ENCODE measurements at places on chromosomes 11 and 22.
A peak's percentile ranks its signal among the peaks of the same experiment; 100 is the strongest.

DNA sequence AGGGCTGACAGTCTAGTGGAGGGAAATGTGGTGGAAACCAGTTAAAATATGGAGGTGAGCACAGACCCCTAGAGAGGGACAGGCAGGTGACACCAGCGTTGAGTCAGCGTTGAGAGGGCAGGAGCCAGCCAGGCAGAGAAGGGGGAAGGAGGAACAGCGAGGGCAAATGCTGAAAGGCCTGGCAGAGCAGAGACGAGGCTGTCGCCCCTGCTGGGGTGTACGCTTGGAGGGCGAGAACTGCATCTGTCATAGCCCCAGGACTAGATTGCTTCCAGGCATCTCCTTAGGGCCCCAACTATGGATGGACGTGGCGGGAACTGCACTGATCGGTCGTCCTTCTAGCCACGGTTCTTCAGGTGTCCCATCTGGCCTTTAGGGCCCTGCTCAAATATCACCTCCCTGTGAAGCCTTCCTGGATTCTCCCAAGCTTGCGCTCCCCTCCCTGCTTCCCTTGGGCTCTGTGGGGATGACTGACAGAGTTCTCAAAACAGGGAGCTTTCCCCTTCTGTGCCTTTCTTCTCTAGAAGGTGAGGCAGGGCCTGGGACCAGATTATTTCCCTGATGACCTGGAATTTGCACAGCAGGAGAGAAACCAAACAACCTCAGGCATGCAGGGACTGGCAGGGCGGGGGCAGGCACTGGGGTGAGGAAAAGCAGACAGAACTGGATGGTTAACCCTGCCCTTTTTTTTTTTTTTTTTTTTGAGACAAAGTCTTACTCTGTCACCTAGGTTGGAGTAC lies 11.1 kb downstream of the SYNGR1 start:
- no peak for DNase-seq

DNA sequence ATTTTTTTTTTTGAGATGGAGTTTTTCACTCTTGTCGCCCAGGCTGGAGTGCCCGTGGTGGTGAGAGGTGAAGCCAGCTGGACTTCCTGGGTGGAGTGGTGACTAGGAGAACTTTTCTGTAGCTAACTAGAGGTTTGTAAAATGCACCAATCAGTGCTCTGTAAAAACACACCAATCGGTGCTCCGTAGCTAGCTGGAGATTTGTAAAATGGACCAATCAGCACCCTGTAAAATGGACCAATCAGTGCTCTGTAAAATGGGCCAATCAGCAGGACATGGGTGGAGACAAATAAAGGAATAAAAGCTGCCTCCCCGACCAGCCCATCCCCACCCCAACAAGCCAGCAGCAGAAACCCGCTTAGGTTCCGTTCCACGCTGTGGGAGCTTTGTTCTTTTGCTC lies 4.4 kb upstream of the RAPSN start:
- DNase-seq, result no peak

GRCh38 chr22:25051983-25052710 lies 99.6 kb downstream of the KIAA1671 start:
- peak; percentile 84 for DNase-seq

GRCh38 chr11:134345237-134345550 lies 13.4 kb downstream of the GLB1L2 start:
- no peak for DNase-seq

DNA sequence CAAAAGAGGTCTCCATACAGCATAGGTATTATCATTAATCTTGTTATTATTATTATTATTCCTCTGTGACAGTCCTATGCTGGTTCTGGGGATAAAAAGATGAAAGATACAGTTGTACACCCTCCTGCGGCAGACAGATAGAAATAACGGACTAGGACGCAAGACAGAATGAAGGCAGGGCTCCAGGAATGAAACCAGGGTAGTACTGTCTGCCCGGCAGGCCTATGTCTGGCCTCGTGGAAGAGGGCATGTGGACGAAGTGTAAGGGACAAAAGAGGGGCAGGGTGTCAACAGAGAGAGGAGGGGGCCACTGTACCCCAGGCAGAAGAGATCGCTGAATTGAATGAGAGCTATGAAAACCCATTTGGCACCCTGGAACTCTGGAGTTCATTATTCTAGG lies 25.2 kb downstream of the DSCAML1 start:
- no peak for DNase-seq

- DNase-seq, result no peak
Observed at GRCh38 chr22:34688825-34689224, 377.1 kb upstream of the ISX start.

- no peak for DNase-seq
Observed at GRCh38 chr11:2537896-2538724, 93.3 kb downstream of the KCNQ1 start.

DNA sequence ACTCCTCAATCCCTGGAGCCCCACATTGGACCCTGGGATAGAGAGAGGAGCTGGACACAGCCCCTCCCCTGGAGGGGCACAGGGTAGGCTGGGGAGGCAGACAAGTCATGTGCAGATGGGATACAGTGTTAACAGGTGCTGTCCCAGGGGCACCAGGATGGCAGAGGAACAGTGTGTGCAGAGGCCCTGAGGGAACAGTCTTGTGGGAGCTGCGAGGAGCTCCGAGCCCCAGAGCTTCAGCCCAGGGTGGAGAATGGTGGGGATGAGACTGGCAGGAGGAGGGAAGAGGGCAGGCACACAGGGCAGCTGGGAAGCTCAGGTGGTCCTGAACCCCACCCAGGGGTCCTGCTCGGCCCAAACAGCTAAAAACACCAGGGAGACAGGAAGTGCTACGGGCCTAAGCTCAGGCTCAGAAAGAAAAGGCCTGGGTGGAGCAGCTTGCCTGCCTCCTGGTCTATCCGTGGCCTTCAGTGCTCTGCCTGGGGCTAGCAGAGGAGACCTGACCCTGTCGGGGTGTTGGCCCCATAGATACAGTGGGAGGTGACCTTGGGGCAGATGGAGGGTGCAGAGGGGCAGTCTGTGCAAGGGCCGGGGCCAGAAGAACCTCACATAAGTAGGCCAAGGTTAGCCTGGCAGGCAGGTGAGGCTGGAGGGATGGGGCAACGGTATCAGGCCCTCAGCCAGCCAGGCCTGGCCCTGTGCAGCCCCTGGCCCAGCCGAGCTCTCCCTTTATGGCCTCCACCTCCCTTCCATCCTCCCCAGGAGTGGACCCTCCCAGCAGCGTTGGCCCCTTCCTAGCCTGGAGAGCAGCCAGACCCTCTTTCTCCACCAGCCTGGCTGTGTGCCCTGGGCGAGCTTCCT lies 15.4 kb downstream of the CAPN5 start:
- no peak for DNase-seq

DNA sequence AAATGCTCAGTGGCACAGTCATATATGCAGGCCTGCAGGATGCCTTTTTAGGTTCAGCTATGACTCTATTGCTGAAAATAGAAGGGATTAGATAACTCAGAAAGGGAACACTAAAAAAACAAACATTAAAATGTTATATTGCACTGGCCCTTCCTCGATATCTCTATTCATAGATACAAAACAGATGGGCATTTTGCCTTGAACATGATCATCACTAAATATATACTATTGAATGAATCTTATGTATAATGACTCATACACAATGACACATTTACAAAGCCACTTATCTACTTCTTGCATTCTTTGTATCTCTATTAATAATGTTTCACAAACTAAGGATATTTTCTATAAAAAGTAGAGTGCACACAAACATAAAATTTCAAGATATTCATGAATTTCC lies 2352.8 kb upstream of the RAG2 start:
- DNase-seq, result no peak

- no peak for DNase-seq
Observed at GRCh38 chr11:69948256-69949141, 129.3 kb upstream of the FGF3 start.

- DNase-seq, result no peak
Observed at GRCh38 chr22:42837556-42837955, 19.5 kb downstream of the ARFGAP3 start.

DNA sequence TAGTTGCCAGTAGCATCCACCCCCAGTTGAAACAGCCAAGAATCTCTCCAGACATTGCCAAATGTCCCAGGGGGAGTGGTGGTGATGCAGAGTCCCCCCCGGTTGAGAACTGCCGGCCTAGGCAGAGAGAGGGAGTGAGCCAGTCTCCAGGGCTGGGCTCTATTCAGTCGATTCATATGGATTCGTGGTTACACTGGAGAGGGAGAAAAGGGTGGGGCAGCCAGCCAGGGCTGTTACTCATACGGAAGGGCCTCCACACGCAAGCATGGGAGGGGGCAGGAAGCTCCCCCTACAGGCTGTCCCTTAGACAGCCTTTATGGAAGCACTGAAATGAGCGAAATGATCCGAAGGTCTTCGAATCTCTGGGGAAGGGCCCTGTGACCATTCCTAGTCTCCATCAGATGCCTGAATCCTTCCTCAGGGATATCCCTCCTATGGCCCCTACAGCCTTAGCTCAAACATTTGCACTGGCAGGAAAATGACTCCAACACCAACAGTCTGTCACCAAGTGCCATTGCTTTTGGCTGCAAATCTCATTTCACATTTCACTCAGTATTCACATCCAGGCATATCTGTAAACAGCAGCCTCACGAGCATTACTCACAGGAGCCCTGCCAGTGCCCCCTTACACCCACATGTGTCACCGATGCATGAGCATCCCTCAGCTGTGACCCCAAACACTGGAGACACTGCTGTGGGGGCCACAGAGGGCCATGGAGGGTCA lies 18.4 kb upstream of the TLCD5 start:
- no peak for DNase-seq

DNA sequence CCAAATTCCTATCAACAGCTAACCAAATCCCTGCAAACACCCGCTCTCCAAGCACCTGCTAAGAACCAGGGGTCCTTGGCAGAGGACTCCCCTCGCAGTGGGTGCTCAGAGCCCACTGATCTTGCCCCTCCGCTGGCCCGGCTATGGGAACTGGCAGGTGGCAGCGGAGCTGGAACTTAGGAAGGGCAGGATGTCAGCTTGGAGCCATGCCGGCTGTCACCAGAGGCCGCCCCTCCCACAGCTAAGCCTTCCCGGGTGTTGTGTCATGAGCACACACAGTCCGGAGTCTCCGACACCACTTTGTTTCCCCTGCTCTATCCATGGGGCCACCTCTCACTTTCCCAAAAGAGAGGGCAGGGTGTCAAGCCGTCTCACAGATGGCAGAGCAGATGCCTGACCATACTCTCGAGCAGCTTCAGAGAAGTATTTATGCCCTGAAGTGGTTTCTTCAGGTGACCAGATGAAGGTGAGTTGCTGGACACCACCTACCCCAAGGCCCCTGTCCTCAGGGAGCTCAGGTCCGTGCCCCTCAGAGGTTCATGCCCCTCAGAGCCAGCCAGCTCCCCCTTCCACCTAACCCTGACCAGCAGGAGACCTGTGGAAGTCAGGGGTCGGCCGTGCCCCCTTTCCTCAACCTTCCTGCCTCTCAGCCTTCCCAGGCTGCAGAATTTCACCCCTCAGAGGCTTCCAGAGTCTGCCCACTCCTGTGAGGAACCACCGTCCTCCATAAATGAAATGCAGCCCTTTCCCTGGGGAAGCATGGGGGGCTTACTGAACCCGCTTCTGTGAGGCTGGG lies 545.7 kb upstream of the B3GAT1 start:
- DNase-seq, result no peak

DNA sequence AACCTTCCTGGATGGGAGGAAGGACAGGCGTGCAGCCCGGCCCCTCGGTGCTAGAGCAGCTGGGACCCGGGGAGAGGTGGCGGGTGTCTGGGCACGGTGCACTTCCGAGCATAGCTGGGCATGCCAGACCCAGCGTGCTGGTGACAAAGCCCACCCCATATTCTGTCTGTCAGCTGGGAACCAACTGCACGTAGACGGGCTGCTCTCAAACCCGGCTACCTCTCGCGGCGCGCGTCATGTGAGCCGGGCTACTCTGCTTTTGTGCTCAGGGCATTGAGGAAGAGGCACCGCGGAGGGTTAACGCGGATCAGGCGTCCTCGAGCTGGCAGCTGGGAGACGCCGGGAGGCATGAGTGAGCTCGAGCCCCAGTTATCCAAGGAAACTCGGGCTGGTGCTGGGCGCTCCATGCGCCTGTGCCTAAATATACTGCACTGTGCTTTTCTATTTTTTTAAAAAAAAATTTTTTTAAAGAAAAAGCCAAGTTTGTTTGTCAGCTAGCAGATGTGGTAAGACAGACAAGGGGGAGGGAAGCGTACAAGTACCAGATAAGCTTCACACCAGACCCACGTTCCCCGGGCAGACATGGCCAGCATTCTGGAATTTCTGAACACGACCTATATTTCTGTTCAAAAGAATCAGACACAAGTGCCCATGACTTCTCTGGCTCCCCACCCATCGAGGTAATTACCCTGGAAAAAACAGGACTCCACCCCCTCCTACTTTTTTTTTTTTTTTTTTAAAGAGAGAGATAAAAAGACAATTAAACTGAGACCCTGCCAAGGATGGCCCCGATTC lies 425.6 kb downstream of the SHANK2 start:
- peak; percentile 92 for DNase-seq

GRCh38 chr22:32880893-32881596 lies 79.5 kb downstream of the TIMP3 start:
- DNase-seq, result peak; percentile 84

GRCh38 chr11:110827276-110827675 lies 115.0 kb upstream of the ARHGAP20 start:
- DNase-seq, result no peak

GRCh38 chr22:48961705-48962104 lies 866.0 kb downstream of the BRD1 start:
- no peak for DNase-seq

- peak; percentile 65 for DNase-seq
Observed at GRCh38 chr22:23117891-23118646, 23.7 kb downstream of the RSPH14 start.

- DNase-seq, result no peak
Observed at GRCh38 chr11:105878510-105878909, 143.5 kb downstream of the MSANTD4 start.

- DNase-seq, result no peak
Observed at GRCh38 chr22:47266329-47266728, 503.9 kb downstream of the TBC1D22A start.

GRCh38 chr11:61065955-61066638 lies 36.2 kb upstream of the CD5 start:
- DNase-seq, result no peak

- peak; percentile 33 for DNase-seq
Observed at GRCh38 chr11:3109921-3110706, 52.9 kb upstream of the CARS1 start.

- no peak for DNase-seq
Observed at GRCh38 chr11:20211691-20212090, 51.4 kb upstream of the DBX1 start.

- DNase-seq, result no peak
Observed at GRCh38 chr11:69816671-69817070, 2.5 kb downstream of the FGF3 start.

- no peak for DNase-seq
Observed at GRCh38 chr11:41053894-41054293, 405.6 kb downstream of the LRRC4C start.

GRCh38 chr11:84719935-84720577 lies 907.1 kb downstream of the DLG2 start:
- peak; percentile 54 for DNase-seq

DNA sequence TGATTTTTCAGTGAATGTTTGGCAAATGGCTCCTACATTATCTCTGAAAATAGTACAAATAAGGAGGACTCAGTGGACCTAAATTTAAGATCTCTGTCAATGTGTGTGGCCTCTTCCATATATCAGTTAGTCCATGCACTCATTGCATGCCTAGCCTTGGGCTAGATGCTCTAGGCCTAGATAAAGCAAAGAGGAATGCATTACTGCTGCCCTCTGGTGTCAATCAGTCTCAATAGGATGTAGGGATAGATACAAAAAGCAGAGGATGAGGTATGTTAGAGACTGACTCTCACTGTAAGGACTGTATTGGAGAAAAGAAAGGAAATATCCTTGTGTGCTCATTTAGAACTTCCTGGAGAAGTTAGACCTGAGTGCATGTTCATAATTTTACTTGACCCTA lies 42.0 kb downstream of the MS4A2 start:
- DNase-seq, result no peak
